Smooth muscle cell of the umbilical artery (primary cell): ENCODE measurements at places on chromosomes 13 and 19. TPM values are rescaled to one million over a fixed set of nuclear protein-coding genes. Genes with fewer than 3 reads are reported as not detected.

ADGRE1 gene
- not detected in 2 replicates for total RNA-seq

ZSCAN1 gene
- total RNA-seq: not detected in 2 replicates

ATP11A gene
- total RNA-seq: 14.0 and 23.1 TPM in 2 replicates

SERP2 gene
- 1.4 and 2.4 TPM in 2 replicates for total RNA-seq

ZNF536 gene
- not detected in 2 replicates for total RNA-seq

ELL gene
- total RNA-seq: 13.1 and 14.3 TPM in 2 replicates
